ENCODE measurements at places on chromosomes 7 and 10. TPM values are rescaled to one million over a fixed set of nuclear protein-coding genes. Genes with fewer than 3 reads are reported as not detected.

GRCh38 chr10:61151059-61151458 is 207.1 kb upstream of the RHOBTB1 start:
- H3K36me3 ChIP-seq = no peaks in the 10 kb centered on the region
- H3K4me3 ChIP-seq = no peak overlapping the region
- DNase-seq = no peak
- H3K27ac ChIP-seq = no peak overlapping the region
- no peaks in the 10 kb centered on the region for H3K4me1 ChIP-seq

- H3K4me3 ChIP-seq = no peak overlapping the region
- no peak for DNase-seq
- no peaks in the 10 kb centered on the region for H3K27me3 ChIP-seq
- H3K36me3 ChIP-seq = no peaks in the 10 kb centered on the region
- no peaks in the 10 kb centered on the region for H3K4me1 ChIP-seq
Measured at GRCh38 chr10:43264344-43264964, 2.4 kb downstream of the RASGEF1A start.

GRCh38 chr7:44186736-44187135 is 2.5 kb downstream of the GCK start:
- H3K27me3 ChIP-seq = no peaks in the 10 kb centered on the region
- no peak overlapping the region for H3K4me3 ChIP-seq
- no peaks in the 10 kb centered on the region for H3K4me1 ChIP-seq
- no peaks in the 10 kb centered on the region for H3K36me3 ChIP-seq
- no peak for DNase-seq

GRCh38 chr7:45962861-45963260 is 41.8 kb upstream of the IGFBP3 start:
- no peak overlapping the region for H3K27ac ChIP-seq
- no peaks in the 10 kb centered on the region for H3K4me1 ChIP-seq
- no peaks in the 10 kb centered on the region for H3K36me3 ChIP-seq
- H3K4me3 ChIP-seq = no peak overlapping the region
- H3K27me3 ChIP-seq = no peaks in the 10 kb centered on the region

- H3K4me3 ChIP-seq = no peak overlapping the region
- no peaks in the 10 kb centered on the region for H3K4me1 ChIP-seq
- H3K27me3 ChIP-seq = no peaks in the 10 kb centered on the region
- no peaks in the 10 kb centered on the region for H3K36me3 ChIP-seq
Measured at GRCh38 chr10:14302035-14302434, 28.7 kb downstream of the FRMD4A start.

GRCh38 chr10:124042656-124043309 is 50.6 kb downstream of the CHST15 start:
- no peaks in the 10 kb centered on the region for H3K36me3 ChIP-seq
- no peaks in the 10 kb centered on the region for H3K27me3 ChIP-seq
- peak; percentile 46 for DNase-seq
- no peak overlapping the region for H3K4me3 ChIP-seq
- no peak overlapping the region for H3K27ac ChIP-seq

GRCh38 chr10:119290301-119291048 is 83.1 kb downstream of the GRK5 start:
- no peaks in the 10 kb centered on the region for H3K27me3 ChIP-seq
- H3K4me1 ChIP-seq = peaks cover 11% of the 10 kb centered on the region
- no peak overlapping the region for H3K4me3 ChIP-seq
- H3K36me3 ChIP-seq = no peaks in the 10 kb centered on the region
- no peak for DNase-seq
- H3K27ac ChIP-seq = no peak overlapping the region

- H3K4me1 ChIP-seq = no peaks in the 10 kb centered on the region
- H3K27me3 ChIP-seq = no peaks in the 10 kb centered on the region
- H3K36me3 ChIP-seq = no peaks in the 10 kb centered on the region
- H3K27ac ChIP-seq = no peak overlapping the region
- no peak for DNase-seq
Measured at GRCh38 chr7:106358103-106358663, 73.4 kb upstream of the NAMPT start.

Gene IFIT2
- 4.6 TPM for total RNA-seq

Gene TBATA
- total RNA-seq = not detected

Gene GLI3
- total RNA-seq = 21.3 TPM

Gene TWIST1
- total RNA-seq = 12.3 TPM

Gene RADIL
- 11.0 TPM for total RNA-seq

Gene SOSTDC1
- not detected for total RNA-seq
